Hindlimb muscle (tissue), 1 donor: ENCODE measurements at places on chromosomes 3 and 15.

DNA sequence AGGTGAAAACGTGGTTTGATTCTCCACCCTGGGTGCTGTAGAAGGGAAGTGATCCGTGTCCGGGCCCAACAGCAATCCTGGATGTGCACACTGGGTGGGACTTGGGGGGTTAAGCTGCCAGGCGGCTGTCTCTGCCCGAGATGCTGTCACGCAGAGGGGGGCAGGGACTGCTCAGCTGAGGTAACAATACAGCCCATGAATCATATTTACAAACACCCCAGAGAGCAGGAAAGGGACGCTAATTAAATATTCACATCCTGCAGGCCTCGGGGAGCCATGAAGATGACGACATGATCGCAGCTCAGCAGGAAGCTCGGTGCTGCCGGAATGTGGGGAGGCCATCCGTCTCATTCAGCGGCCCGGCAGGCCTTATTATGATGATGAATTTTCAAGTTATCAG, 17.9 kb upstream of the CRABP1 start:
- no peak for DNase-seq

DNA sequence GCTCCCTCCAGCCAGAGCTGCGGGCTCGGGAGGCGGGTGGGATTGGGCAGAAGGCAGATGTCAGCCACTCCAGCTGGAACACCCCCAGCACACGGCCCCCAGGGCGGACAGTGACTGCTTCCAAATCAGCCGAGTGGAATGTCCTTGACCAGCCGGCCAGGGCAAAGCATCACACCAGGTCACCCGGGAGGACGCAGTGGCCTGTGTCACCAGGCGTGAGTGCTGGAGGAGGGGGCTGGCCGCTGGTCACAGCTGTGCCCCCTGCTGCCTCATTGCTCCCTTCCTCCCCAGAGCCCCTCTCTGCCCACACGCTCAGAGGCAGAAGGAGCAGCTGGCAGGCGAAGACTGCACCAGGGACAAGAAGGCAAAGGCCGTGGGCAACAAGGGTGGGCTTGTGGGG, 33.5 kb downstream of the NTRK3 start:
- DNase-seq = no peak

GRCh38 chr3:128408693-128409623, 57.7 kb downstream of the DNAJB8 start:
- no peak for DNase-seq

DNA sequence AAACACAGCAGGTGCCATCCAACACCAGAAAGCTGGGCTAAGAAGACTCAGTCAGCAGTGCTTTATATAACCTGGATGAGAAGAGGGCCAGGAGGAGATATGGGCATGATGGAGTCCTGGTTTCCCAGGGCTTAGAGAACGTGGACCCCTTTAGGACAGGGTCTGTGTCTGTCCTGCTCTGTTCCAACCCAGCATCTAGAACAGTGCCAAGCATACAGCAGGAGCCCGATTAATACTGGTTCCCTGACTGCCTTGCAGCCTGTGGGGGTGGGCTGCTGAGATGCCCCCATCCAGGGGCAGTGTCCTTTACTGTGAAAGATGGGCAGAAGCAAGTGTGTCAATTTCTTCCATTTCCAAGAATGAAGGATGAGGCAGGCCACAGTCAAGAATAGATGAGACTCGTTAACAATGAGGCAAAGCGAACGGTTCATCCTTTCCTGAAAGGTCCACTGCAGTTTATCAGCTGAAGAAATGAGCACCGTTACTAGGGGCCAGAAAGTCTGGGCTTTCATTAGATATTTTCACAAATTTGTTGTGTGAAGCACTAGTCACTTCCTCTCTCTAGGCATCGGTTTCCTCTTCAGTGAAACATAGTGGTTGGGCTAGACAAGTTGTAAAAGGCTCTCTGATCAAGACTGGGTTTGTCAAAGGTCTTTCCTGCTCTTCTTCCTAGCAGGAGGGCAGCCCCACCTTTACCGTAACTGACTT, 72.0 kb upstream of the HERC1 start:
- DNase-seq = no peak

DNA sequence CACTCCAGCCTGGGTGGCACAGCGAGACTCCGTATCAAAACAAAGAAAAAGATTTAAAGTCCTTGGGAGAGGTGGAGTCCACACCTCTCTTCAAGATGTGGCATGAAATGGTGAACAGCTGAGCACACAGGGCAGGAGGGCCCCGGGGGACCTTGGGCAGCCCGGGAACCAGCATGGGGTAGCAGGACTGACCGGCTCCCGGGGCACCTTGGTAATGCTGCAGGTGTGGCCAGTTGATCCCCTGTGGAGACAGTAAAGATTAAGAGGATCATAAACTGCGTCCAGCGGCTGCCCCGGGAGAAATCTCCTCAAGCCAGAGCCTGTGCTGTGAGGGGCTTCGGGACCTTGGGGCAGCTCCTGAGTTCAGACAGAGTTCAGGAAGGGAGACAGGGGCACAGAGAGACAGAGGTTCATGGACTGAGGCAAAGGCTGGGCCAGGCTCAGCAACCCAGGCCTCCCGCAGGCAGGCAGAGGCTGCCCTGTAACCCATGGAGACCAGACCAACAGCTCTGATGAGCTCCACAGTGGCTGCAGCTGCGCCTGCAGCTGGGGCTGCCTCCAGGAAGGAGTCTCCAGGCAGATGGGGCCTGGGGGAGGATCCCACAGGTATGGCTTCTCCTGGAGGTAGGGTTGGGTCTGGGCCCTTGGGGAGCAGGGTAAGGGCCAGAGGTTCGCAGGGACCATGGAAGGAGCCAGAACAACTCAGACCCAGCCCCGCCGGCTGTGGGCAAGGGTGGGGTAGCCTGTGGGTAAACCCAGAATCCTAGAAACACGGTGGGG, at the start of gene NR2E3:
Gene NR2E3, plus strand, starts transcription at position 299 of the 780 bp plus-strand sequence. Its CDS starts 190 bp downstream, at position 489.
- no peak for DNase-seq

DNA sequence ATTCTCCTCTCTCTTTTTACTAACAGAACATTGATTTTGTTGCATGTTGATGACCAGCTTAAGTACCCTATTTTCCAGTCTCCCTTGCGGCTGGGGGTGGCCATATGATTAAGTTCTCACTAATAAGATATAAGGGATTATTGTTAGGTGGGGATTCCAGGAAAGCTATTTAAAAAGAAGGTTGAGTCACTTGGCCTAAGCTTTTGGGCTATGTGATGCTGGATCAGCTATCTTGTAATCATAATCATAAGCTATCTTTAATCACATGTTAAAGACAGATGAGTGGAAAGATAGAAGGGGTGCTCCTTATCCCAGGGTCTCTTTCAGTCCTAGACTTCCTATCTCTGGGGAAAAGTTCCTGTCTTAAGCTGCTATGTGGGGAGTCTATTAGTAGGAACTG, 59.9 kb downstream of the CGNL1 start:
- no peak for DNase-seq

DNA sequence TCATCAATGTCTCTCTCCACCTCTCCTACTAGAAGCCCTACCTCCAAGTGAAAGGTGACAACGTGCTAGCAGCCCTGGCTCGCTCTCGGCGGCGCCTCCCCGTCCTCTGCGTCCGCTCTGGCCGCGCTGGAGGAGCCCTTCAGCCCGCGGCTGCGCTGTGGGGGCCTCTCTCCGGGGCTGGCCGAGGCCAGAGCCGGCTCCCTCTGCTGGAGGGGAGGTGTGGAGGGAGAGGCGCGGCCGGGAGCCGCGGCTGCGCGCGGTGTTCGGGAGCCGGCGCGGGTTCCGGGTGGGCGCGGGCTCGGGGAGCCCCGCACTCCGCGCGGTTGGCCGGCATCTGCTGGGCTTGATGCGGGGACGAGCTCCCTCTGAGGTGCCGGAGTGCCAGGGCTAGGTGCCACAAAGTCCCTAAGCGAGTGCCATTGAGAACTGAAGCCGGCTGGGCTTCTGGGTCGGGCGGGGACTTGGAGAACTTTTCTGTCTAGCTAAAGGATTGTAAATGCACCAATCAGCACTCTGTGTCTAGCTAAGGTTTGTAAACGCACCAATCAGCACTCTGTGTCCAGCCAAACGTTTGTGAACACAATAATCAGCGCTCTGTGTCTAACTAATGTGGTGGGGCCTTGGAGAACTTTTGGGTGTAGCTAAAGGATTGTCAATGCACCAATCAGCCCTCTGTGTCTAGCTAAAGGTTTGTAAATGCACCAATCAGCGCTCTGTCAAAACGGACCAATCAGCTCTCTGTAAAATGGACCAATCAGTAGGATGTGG, 84.8 kb upstream of the ARRDC4 start:
- DNase-seq = no peak
